Pulmonary artery endothelial cell (primary cell): ENCODE measurements at places on chromosomes 1 and 21. TPM values are rescaled to one million over a fixed set of nuclear protein-coding genes. Genes with fewer than 3 reads are reported as not detected.

GRCh38 chr1:232878086-232878485 is 72.3 kb upstream of the NTPCR start:
- DNase-seq: no peak

MAN1A2 gene
- 44.2 and 68.2 TPM in 2 replicates for total RNA-seq

MAGOH gene
- 56.3 and 78.5 TPM in 2 replicates for total RNA-seq

ITGB2 gene
- 0.07 and 0.13 TPM in 2 replicates for total RNA-seq

GRCh38 chr1:18637962-18638834 is 7.6 kb downstream of the PAX7 start:
- DNase-seq: no peak

- DNase-seq: no peak
These were observed 14.6 kb downstream of the PYCR2 start for GRCh38 chr1:225909477-225909876.

DNA sequence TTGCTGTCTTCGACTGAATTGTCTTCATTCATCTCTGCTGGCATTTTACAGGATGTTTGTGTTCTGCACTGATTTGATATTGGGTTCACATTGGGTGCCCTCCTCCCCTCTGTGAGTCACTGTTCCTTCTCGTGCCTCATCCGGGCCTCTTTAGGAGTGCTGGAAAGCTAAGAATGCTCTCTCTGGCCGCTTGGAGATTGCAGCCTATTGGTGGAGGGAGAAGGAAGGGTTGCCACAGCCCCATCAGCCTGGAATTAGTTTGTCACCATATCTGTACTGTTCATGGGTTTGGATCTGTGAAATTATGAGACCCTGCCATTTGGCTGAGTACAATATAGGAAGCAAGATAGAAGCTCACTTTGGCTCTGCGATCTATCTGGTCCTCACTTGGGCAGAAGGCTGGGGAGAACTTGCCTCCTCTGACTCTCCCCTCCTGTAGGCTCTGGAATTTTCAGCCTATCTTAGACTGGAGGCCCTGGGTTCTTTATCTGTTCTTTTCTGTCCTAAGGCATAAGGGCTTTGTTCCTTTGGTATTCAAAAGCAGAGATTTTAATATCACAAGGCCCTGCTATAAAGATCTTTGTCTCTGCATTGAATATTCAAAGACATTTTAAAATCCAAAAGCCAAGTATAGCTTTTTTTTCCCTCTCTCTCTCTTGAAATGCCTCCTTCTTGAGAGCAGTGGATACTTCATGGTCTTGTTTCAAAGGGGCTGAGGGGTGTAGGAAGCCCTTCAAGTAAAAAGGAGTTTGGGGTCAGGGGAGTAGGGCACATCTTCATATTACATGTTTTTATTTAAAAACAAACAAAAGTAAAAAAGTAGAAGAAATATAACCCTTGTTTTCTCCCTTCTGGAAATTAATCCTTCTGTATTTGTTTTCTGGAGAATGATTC is 347.9 kb downstream of the ZP4 start:
- no peak for DNase-seq

- no peak for DNase-seq
These were observed 22.8 kb downstream of the CDC7 start for GRCh38 chr1:91523482-91523881.

GRCh38 chr21:16181018-16181417 is 451.2 kb downstream of the USP25 start:
- DNase-seq: peak; percentile 94

DNA sequence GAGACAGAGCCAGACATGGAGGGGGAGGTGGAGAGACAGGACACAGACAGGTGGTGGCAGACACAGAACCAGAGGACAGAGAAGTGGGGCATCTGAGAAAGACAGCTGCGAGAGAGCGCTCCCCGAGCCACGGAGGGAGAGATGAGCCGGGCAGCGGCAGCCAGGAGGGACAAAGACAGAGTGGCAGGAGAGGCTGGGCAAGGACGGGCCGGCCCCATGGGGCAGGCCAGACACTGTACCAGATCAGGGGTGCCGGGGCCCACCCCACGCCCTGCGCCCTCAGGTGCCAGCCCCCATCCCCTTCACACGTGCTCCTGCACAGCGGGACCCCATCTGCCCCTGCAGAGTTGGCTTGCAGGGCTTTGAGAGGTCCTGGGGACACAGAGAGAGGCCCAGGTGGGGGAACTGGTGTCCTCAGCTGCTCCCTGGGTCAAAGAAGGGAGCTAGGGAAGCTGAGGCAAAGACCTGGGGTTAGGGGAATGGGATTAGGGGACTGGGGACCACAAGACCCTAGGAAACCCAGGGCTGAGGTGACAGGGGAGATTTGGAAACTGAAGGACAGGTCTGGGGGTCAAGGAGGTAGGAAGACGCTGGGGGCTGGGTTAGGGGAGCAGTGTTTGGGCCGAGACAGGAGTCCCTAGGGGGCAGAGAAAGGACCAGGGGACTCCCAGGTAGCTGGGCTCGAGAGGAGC is 643 bp downstream of the FNDC5 start:
- DNase-seq: no peak

DNA sequence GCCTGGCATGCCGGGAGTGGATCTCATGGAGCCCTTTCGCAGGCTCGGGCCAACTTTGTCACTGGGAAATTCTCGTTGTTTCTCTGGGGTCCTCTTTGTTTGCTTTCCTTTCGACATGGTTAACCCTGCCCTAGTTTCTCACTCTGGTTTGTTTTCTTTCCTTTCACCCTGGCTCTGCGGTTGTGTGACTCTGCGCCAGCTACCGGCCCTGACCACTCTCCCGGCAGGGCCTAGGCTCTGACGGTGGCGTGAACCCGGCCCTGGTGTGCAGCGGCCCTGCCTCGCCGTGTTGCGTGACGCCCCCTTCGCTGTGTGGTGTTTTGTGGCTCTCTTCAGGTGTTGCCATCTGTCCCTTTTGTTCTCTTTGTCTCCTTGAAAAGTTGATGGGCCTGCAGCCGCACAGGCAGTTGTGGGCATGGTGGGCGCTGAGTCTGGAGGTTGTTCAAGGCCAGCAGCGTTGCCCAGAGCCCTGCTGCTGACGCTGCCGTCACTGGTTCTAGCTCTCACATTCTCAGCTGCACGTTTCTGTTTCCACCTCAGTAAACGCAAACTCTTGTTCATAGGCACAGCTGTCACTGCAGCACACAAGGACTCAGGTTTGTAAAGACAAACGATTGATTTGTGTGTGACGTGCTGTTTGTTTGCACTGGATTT is 64.6 kb upstream of the DIP2A start:
- no peak for DNase-seq

DNA sequence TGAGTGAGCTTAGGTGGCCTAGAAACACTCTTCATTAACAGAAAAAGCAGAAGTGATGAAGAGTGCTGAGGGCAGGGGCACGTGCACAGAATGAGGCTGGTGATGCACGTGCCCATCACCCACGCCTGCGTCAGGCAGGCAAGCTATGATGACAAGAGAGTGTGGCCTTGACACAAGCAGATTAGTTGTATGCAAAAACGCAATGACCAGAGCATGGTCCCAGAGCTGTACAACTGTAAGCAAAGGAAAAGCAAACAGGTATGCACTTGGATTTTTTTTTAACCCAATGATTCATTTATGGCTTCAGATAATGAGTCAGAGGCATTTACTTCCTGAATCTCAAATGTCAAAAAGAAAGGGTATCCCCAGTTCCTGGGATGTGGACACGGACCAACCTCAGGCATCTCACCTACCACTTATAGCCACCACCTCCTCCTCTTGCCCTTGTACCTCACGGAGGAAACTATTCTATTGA is 9.1 kb upstream of the TMEM61 start:
- DNase-seq: no peak

HFM1 gene
- total RNA-seq: 0.07 TPM in 2 replicates

KRTAP19-1 gene
- not detected in 2 replicates for total RNA-seq

TTC22 gene
- not detected in 2 replicates for total RNA-seq

DNA sequence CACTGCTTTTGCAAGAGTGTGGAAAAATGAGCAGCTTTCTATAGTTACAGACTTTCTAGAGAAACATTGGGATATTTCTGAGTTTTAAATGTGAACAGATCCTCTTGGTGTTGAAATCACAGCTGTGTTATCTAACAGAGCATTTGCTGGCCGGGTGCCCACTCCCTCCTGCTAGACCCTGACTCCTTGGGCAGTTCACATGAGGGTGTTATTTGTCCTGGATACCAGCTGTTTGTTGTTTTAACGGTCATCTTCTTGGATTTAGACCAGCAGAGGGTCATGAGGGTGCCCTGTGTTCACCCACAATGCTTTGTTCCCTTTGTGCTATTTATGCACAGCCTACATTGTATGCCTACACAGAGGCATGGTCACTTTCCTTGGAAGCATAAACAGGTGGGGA is 67.1 kb downstream of the CENPF start:
- peak; percentile 5 for DNase-seq
